ENCODE measurements at places on chromosomes 7 and 10. TPM values are rescaled to one million over a fixed set of nuclear protein-coding genes. Genes with fewer than 3 reads are reported as not detected.

- peak; percentile 78 for DNase-seq
- peaks cover 47% of the 10 kb centered on the region for H3K4me1 ChIP-seq
- H3K27ac ChIP-seq: peak overlapping the region; percentile 81
- peaks cover 14% of the 10 kb centered on the region for H3K36me3 ChIP-seq
Measured at GRCh38 chr7:23530405-23530804, 1.4 kb downstream of the TRA2A start.

GRCh38 chr7:130360518-130360917 is 15.9 kb downstream of the CPA5 start:
- no peak overlapping the region for H3K27ac ChIP-seq
- DNase-seq: no peak
- H3K4me1 ChIP-seq: no peaks in the 10 kb centered on the region
- H3K27me3 ChIP-seq: peaks cover 3% of the 10 kb centered on the region
- H3K4me3 ChIP-seq: no peak overlapping the region

- H3K36me3 ChIP-seq: no peaks in the 10 kb centered on the region
- H3K27me3 ChIP-seq: no peaks in the 10 kb centered on the region
- H3K4me3 ChIP-seq: no peak overlapping the region
Measured at GRCh38 chr7:122902751-122903495, 16.7 kb upstream of the CADPS2 start.

Gene IKZF1
- total RNA-seq: 118 TPM

DNA sequence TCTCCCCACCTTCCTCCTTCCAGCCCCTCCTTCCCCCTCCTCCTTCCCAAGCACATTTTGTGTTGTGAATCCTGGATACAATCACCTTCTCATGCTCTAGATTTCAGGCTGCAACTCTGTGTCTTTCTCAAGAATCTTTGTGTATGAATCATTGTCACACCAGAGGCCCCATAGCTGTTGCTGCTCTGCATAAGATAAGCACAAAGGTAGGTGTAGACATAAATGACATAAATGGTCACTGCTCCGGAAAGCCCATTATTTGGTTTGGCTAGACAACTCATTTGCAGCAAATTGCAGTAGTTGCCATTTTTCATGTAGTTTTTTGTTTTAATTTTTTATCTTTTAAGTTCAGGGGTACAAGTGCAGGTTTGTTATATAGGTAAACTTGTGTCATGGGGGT is 216.3 kb upstream of the NRP1 start:
- H3K27ac ChIP-seq: no peak overlapping the region
- no peaks in the 10 kb centered on the region for H3K4me1 ChIP-seq
- H3K27me3 ChIP-seq: no peaks in the 10 kb centered on the region
- no peak overlapping the region for H3K4me3 ChIP-seq
- DNase-seq: no peak
- no peaks in the 10 kb centered on the region for H3K36me3 ChIP-seq

Gene TBXAS1
- total RNA-seq: not detected

DNA sequence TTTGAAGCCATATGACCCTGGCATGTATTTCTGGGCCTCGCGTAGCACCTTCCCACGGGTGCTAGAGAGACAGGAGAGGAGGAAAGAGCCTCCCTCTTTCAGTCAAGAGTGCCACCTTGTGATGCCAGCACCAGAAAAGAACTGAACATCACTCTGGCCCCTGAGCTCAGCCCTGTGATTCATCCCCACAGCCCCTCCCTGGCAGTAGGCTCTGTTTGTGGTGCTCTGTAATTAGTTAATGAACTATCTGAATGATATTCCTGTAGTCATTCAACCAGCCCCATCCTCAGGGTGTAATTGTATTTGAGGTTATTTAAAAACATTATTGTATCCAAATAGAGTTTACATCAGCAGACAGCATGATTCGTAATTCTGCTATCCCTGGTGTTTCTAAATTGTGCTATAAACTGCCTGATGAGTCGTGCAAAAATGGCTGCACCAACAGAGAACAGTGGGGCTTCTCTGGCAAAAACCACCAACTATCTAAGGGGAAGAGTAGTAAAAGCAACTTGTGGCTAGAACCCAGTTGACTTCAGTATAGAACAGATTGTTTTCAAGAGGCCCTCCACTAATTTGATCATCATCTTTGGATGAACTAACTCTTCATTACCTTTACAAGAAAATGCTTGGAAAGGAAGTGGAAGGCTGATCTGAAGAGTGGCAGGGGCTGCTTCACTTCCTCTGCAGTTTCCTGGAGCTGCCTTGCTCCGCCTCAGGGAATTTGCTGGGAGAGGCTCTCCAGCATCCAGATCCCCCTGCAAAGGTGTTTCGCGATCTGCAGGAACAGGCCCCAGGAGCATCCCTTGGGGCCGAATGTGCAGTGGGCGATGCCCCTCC is 23.7 kb upstream of the TIAL1 start:
- no peaks in the 10 kb centered on the region for H3K36me3 ChIP-seq
- H3K27ac ChIP-seq: no peak overlapping the region
- no peaks in the 10 kb centered on the region for H3K4me1 ChIP-seq
- H3K27me3 ChIP-seq: no peaks in the 10 kb centered on the region
- no peak for DNase-seq
- no peak overlapping the region for H3K4me3 ChIP-seq
